Stimulated activated CD8-positive, alpha-beta memory T cell treated with anti-CD3 and anti-CD28 coated beads, Interleukin-2, amount 100 ng/mL, for 1 hour (primary cell): ENCODE measurements at places on chromosomes 4 and X.

GRCh38 chr4:143743591-143743990, 43.1 kb upstream of the FREM3 start:
- DNase-seq, result no peak

DNA sequence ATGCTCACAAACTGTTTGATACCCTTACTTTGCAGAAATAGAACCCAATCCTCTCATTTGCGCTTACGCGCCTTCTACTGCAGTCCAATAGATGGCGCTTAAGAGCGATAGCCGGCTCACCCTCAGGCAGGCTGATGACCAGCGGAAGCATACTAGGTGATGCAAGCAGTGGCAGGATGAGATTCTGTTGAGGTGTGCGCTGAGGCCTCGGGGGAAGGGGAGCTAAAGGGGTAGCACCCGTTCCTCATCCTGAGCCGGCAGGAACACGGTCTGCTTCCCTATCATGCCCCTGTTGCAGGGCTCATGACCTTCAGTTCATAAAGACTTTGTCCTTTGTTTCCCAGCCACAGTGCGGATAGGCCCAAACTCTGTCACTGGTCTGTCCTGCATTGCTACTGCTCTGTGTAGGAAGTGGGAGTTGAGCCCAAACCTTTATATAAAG, 628.9 kb downstream of the TLL1 start:
- no peak for DNase-seq

- no peak for DNase-seq
Observed at GRCh38 chrX:75327607-75328006, 53.7 kb downstream of the UPRT start.

- no peak for DNase-seq
Observed at GRCh38 chrX:11446949-11447348, 153.7 kb downstream of the AMELX start.

- no peak for DNase-seq
Observed at GRCh38 chrX:132834741-132835140, 123.7 kb downstream of the HS6ST2 start.

DNA sequence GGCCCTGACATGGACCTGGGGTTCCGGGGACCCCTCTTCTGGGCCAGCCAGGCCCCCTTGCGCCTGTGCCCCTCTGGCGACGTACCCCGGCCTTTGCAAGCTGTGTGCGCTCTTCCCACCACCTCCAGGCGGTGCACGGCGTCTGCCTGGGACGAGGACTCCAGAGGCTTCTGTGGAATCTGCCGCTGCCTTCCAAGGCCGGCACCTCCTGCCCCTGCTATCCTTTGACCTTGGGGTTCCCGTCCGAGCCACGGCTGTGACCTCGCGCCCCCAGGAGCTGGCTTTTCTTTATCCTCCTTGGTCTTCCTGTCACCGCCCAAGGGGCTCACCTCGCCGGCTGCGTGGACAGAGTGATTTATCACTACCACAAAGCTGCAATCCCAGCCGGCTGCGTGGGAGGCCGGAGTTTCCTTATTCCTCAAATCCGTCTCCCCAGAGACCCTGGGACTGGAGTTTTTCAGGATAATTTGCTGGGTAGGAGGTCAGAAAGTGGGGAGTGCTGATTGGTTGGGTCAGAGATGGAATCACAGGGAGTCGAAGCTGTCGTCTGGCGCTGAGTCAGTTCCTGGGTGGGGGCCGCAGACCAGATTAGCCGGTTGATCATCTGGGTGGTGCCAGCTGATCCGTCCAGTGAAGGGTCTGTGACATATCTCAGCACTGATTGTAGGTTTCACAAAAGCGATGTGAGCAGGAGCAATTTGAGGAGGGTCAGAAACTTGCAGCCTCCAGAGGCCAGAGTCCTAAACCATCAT, 19.8 kb upstream of the PLCXD1 start:
- DNase-seq, result no peak

DNA sequence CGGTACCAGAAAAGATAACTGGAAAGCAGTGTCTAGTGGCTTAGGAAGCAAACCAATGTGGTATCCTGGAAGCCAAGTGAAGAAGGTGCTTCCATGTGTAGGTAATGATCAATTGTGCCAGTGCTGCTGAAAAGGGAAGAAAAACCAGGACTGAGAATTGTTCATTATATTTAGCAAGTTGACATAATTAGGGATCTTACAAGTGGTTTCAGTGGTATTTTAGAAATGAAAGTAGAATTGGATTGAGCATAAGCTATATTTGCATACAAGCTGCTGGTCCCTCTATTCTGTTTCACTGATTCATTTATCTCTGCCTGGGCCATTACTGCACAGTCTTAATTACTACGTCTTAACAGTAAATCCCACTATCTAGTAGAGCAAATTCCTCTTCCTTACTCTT, 32.3 kb downstream of the PRDM8 start:
- DNase-seq, result no peak

GRCh38 chr4:77471821-77472495, 133.7 kb upstream of the CXCL13 start:
- DNase-seq, result no peak

- DNase-seq, result no peak
Observed at GRCh38 chr4:94507708-94508107, 56.0 kb downstream of the PDLIM5 start.

GRCh38 chr4:165199722-165200121, 7.6 kb upstream of the KLHL2 start:
- no peak for DNase-seq

- DNase-seq, result no peak
Observed at GRCh38 chr4:25879991-25880651, 17.3 kb upstream of the SEL1L3 start.

- DNase-seq, result no peak
Observed at GRCh38 chrX:69415698-69416097, 88.4 kb upstream of the NALF2 start.

DNA sequence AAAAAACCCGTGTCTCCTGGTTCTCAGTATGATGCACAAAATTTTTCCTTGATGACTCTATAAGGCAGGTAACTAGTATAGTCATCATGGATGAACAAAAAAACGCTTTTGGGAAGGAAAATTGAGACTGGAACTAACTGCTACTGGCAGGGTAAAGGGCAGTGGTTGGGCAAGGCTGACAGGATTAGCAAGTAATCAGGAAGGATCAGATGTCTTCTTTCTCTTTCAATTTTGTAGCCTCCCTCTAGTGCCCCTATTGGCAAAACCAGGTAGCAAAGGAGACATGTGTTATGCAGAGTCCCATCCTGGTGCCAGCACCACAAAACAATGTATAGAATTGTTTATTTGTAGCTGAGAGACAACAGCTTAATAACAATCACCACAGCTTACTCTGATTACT, 12.8 kb upstream of the SLITRK4 start:
- DNase-seq, result no peak

DNA sequence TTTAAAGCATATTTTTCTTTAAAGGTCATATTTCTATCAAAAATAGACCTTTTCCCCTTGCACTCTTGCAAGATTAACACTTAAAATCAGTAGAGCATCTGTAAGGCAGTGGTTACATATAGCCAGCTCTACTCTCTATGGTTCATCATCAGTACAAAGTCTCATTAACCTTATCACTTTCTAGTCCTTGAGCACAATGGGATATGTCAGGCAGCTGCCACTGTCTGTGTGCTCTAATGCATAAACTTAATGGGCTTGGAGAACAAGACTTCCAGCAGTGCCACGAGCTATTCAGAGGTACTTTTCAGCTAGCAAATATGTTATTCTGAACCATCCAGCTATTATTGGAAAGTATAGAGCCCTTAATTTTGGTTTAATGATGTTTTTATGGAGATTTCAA, 393.7 kb downstream of the GASK1B start:
- DNase-seq, result no peak

DNA sequence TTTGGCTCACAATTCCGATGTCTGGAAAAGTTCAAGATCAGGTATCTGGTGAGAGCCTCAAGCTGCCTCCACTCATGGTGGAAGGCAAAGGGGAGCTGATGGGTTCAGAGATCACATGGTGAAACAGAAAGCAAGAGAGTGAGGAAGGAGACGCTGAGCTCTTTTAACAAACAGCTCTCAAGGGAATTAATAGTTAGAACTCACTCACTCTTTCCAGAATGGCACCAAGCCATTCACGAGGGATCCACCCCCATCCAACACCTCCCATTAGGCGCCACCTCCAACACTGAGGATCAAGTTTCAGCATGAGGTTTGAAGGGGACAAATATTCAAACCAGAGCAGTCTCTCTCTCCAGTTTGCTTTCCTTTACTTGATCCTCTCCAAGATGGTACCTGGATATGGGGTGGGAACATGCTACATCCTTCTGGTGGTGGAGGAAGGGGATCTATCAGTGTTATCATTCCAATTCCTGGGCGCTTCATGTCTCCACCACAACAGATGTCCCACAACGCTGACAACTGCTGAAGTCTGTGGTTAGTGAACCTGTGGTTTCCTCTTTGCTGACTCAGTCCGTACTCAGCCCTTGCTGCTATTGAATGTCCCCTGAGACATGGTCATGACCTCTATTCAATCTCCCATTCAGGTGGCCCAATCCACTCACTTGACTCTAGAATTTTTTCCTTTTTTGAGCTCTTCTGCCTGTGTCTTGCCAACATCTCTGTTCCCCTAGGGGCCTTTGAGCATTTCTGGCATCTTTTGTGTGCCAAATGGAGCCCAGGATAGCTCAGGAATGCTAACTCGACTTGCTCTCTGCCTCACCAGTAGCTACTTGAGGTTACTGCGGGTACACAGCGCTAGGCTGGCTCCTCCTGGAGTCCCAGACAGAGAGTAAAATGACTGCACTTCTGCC, 395.2 kb downstream of the MID1IP1 start:
- DNase-seq, result no peak

DNA sequence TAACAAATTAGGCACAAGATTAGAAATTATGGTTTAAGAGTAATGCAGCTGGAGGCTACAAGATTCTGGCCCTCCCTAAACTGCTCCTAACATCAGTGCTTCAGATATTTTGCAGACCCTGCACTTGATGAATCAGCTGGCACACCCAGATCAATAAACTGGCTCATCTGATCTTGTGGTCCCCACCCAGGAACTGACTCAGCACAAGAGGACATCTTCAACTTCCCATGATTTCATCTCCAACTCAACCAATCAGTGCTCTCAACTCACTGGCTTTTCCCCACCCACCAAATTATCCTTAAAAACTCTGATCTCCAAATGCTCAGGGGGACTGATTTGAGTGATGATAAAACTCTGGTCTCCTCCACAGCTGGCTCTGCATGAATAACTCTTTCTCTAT, 21.7 kb upstream of the TMEM33 start:
- DNase-seq, result no peak

GRCh38 chrX:37755025-37755424, 24.8 kb upstream of the CYBB start:
- DNase-seq, result no peak

DNA sequence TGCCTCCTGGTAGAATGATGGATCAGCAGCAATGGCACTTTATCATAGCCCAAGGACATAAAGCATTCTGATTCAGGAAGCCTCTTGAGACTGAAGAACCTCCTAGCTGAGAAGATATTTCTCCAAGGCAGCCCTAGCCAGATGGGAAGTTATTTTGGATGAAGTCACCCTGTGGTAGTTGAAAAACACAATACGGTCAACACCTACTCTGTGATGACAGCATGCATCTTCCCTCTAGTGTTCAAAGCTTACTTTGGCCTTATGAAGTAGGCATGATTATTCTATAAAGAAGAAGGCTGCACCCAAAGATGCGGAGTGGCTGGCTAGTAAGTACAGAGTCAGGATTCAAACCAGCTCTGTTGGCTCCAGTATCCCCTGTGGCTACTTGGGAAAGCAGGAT, 47.9 kb downstream of the TLR10 start:
- DNase-seq, result no peak

DNA sequence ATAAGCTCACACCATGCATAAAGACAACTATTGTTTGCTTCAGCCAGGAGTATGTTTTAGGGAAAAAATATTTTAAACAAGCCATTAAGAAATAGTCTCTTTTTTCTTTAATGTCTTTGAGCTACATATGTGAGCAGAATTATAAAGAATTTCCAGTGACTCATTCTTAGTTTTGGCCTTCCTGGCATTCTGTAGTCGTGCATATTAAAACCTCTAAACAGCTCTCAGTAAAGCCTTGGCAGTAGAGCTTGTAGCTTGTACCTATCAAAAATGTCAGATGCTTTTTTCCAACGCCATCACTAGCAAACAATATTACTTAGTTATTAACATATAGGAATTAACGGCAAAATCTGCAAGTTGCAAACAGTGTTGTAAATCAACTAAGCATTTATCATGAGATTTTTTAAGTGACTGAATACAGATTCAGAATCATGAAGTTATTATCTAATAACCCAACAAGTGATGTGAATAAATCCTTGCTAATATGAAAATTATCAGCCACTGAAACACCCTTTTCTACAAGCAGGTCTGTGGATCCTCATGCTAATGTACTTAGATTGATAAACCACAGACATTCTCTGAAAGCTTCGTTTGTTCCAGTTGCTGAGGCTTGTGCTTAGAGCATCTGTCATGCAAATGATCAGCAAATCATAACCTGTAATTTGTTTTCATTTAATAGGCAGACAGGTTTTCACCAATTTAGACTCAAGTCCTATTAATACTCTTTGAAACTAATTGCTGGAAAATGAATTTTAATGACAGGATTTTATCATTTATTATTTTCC, 412.0 kb upstream of the ATOH1 start:
- DNase-seq, result no peak

DNA sequence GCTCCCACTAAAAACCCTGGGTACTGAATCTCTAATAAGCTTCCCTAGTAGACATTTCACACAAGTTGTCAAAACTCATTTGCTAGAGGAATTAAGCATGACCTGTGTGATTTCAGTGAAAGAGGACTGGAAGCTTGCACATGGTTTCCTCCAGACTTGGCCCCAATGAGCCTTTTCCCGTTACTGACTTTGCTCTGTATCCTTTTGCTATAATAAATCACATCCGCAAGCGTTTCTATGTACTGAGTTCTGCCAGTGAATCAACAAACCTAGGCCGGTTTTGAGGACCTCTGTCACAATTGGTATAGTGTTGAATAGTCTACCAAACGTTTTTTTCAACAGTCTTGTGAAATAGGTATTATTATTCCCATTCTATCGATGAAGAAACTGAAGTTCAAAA, 8.2 kb downstream of the ATP11C start:
- DNase-seq, result no peak

DNA sequence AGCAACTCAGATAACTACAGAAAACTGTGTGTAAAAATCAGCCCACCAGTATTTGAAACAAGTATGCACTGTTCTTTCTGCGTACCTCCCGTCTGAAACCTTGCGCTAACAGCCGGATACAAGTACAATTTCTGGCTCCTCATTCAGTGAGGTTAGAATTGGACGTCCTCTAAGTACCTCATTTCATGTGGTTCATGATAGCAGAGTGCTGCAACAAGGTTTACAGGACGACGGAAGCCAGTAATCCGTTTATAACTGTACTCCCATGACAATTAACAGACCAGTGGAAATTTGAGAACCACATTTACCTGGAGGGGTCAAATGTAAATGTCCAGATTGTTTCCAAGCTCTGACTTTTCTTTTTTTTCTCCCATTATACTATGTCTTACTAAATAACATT, 52.9 kb upstream of the TENM3 start:
- no peak for DNase-seq
